ENCODE measurements at places on chromosomes 5 and 9.
A peak's percentile ranks its signal among the peaks of the same experiment; 100 is the strongest.

DNA sequence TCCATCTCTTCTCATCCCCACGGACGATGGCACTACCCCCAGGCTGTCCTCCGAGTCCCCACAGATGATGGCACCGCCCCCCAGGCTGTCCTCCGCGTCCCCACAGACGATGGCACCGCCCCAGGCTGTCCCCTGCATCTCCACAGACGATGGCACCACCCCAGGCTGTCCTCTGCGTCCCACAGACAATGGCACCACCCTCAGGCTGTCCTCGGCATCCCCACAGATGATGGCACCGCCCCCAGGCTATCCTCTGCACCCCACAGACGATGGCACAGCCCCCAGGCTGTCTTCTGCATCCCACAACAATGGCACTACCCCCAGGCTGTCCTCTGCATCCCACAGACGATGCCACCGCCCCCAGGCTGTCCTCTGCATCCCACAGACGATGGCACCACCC is 57.4 kb upstream of the PTCH1 start:
- DNase-seq: no peak

DNA sequence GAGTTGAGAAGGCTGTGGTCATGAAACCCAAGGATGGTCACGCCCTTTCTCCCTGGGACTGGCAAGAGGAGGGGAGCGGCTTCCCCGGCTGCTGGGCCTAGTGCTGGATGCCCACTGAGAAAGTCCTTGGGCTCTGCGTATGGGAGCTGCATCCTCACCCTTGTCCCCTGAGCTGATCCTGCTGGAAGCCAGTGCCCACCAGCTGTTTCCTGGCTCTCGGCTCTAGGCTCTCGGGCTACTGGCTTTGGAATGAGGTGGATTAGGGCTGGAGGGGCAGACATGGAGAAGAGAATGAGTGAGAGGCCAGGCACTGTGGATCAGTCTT is 149.3 kb upstream of the PPP1R26 start:
- no peak for DNase-seq

- no peak for DNase-seq
Observed at GRCh38 chr5:130884023-130884422, 281.0 kb downstream of the HINT1 start.

DNA sequence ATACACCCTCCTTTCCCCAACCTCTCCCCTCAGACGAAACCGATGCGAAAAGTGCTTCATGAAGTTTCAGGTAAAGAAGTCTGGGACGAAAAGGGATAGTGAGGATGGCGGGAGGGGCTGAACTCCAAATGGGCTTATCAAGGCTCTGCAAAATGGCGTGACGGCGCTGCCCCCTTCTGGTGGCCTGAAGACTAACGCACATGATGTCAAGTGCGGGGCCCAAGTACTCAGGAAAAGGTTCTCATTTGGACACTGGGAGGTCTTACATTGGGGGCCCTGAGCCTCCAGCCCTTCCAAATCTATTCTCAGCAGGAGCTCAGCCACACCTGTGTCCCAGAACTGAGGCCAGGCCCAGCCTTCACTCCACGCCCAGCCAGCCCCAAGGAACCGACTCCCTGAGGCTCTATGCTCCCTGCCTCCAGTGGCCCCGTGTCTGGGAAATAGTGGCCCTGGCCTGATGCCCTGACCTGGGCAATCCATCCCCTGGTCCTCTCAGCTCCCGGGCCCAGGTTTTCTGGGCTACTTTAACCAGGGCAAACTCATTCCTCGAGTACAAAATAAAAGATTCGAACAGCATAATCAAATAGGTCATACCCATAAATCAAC is 119.9 kb downstream of the KCNIP1 start:
- DNase-seq: no peak

- DNase-seq: no peak
Observed at GRCh38 chr5:104172976-104173375, 610.4 kb upstream of the NUDT12 start.

- no peak for DNase-seq
Observed at GRCh38 chr5:6757414-6757969, 44.3 kb downstream of the TENT4A start.

- DNase-seq: no peak
Observed at GRCh38 chr5:167710444-167711073, 580.9 kb upstream of the WWC1 start.

GRCh38 chr5:16508730-16509531 is 43.3 kb upstream of the ZNF622 start:
- DNase-seq: no peak

GRCh38 chr5:89053547-89053946 is 170.6 kb upstream of the MEF2C start:
- DNase-seq: no peak

GRCh38 chr5:179872828-179873575 is 14.4 kb upstream of the MRNIP start:
- DNase-seq: no peak

DNA sequence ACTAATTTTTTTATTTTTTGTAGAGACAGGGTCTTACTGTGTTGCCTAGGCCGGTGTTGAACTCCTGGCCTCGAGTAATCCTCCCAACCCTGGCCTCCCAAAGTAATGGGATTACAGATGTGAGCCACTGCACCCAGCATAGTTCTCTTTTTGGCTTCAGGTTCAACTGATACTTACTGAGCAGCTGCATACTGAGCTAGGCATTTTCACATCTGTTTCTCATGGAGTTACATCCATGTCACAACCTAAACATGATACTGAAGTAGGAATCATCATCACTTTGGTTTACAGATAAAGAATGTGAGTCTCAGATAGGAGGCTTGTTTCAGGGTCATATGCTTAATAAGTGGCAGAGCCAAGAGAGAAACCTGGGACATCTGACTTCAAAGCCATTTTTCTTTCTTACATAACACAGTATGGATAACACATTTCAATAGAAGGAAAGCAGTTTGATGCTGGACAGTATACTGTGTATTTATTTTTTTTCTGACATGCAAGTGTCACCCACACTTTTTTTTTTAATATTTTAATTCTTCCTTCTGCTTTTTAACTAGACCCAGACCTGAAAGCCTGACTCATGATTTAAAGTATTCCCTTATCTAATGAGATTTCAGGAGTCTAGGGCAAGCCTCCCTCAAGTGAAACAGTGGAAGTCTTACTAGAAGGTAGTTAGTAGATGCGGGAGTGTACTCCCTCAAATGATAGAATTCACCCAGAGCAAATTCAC is 90.8 kb downstream of the HACD4 start:
- no peak for DNase-seq

DNA sequence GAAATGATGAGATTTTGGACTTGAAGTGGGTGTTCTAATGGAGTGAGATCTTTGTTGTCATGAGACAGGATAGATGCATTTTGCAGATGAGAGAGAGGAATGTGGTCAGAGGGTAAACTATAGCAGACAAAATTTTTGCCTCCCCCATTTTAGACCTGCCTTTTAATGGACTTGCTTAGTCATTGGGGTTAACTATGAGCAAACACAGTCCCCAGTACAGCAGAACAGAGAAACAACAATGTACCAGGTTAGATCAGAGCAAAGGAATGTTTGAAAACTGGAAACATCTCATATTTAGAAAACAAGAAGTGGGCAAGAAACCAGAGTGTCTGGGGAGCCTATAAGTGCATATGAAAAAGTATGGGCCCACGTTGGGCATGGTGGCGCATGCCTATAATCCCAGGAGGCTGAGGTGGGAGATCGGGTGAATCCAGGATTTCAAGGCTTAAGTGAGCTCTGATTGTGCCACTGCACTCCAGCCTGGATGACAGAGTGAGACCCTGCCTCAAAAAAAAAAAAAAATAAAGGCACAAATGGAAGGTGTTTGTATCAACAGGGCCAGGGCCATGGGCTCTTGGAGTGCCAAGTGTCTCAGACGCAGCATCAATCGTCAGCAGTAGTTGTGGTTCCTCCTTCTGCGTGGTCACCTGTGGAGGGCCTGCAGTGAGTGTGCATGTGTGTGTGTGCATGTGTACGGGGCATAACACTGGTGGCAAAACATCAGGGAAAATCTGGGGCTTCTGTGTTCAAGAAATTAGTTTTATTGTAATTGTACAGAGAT is 214.4 kb upstream of the S1PR3 start:
- no peak for DNase-seq

- no peak for DNase-seq
Observed at GRCh38 chr9:131706608-131706970, 33.3 kb downstream of the RAPGEF1 start.

DNA sequence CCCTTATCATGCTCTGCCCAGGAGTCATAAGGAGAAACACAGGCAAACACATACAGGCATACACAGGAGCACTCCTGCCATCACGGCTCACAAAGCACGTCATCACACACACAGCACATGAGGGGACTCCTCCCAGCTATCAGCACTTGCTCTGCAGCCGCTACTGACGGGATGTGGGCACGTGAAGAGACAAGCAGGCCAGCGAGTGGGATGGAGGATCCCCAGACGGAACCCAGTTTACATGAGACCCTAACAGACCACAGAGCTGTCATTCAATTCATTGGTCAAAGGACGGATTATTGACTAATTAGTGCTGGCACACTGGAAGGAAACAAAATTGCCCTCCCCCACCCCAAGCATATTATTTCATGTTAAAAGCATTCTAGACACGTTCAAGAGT is 53.6 kb downstream of the SEMA4D start:
- DNase-seq: peak; percentile 64

- DNase-seq: no peak
Observed at GRCh38 chr9:102309379-102309778, 570.9 kb upstream of the GRIN3A start.

GRCh38 chr5:34474573-34475021 is 181.5 kb upstream of the RAI14 start:
- no peak for DNase-seq

GRCh38 chr9:109161471-109161870 is 5.6 kb downstream of the FRRS1L start:
- DNase-seq: no peak

GRCh38 chr9:71737455-71737854 is 30.9 kb downstream of the CEMIP2 start:
- DNase-seq: no peak

GRCh38 chr5:172909931-172910502 is 49.2 kb upstream of the RPL26L1 start:
- no peak for DNase-seq

- DNase-seq: no peak
Observed at GRCh38 chr9:99962680-99963261, 56.3 kb downstream of the STX17 start.

DNA sequence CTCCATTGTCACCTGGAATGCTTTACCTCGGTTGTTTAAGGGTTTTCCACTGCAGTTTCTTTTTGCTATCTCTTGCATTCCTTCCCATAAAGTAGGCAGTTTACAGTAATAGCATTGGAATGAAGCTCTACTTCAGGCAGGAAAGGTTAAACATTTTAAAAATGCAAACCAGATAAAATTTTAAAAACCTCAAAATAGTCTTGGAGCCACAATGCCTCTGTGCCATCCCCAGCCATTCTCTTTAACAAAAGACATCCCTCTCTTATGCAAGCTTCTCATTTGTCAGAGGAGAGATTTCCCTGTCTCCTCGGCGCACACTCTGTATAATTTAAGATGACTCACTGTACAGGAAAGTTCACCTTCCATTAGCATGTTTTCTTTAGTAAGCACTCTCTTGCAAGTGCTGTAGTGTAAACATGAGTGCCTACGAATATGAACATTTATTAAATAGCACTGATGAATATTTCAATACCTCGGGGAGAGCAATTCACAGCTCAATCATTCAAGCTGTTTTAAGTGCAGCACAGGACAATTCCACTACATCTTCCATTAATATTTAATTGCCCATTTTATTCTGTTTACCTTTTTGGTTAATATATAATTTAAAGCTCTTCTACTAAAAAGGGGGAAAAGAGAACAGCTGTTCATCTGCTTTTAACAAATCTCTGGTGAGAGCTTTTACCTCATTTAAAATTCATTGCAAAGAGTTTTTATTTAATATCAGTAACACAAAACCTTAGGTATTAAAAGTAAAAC is 343.6 kb downstream of the SPATA31D1 start:
- no peak for DNase-seq

- peak; percentile 30 for DNase-seq
Observed at GRCh38 chr9:98099346-98099745, 19.7 kb downstream of the TRIM14 start.

DNA sequence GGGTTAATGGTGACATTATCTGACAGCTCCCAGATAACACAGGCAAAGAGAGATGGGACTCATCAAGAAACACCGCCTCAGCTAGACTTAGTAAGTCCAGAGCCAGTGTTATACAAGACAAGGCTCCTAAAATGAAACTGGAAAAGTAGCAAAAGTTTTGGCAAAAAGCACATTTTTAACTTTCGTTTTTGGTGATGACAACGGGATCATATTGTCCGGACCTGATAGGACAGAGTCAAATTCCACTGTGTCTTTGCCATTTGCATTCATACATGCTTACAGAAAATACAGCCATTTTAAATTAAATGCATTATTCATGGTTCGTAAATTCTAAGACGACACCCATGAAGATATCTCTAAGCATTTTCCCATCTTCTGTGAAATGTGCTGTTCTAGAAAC is 152.1 kb downstream of the CRB2 start:
- DNase-seq: no peak

DNA sequence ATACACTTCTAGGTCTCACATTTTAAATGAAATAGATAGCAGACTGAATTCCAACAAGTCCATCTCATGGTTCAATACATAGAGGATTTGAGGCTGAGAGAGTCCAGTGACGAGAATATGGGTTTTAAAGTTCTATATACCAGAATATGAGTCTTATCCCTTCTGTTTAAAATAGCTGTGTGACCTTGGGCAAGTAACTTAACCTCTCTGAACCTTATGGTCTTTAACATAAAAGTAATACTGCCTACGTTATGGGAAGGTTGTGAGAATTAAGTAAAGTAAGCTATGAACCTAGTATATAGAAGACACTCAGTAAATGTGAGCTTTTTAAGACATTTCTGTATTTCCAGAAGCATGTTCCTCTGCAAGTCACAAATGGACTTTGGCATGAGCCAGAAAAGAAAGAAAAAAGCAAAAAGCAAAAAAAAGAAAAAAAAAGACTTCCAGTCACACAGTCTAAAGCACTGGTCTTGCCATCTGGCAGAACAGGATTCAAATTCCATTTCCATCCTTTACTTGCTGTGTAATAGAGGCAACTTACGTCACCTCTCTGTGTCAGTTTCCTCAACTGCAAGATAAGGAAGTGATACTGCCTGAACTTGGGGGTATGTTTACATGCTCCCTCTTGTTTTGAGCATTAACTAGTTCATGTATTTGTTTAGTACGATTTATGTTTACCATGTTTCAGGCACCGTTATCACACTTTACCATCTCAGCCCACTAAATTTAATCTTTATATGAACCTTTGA is 248.2 kb downstream of the TRIM32 start:
- no peak for DNase-seq

- no peak for DNase-seq
Observed at GRCh38 chr9:31536471-31536870, 848.0 kb upstream of the ACO1 start.

- no peak for DNase-seq
Observed at GRCh38 chr5:76715486-76715735, 515 bp upstream of the F2R start.

- no peak for DNase-seq
Observed at GRCh38 chr9:71675105-71675856, 93.0 kb downstream of the CEMIP2 start.

DNA sequence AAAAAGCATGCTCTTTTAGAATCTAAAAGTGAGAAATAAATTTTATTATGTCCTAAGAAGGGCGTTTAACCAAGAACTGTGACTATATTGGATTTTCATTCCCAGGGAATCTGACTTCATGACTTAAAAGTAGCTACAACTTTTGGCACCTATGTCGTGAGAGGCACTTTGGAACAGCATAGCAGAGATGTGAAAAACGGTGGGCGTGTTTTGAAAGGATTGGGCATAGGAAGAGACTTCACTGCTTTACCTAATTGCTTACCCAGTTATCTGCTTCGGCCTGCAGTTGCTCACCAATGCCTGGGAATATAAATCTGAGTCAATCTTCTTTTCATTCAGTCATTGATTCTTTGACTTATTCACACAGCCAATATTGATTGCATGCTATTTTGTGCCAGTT is 363.4 kb downstream of the DNAH5 start:
- no peak for DNase-seq
